OCI-LY7 (cell line): ENCODE measurements at places on chromosomes 16 and 17. TPM values are rescaled to one million over a fixed set of nuclear protein-coding genes. Genes with fewer than 3 reads are reported as not detected.
A peak's percentile ranks its signal among the peaks of the same experiment; 100 is the strongest.

CLEC19A gene
- not detected in 2 replicates for total RNA-seq

CD300A gene
- total RNA-seq = 1.8 and 3.5 TPM in 2 replicates

SLC6A2 gene
- not detected in 2 replicates for total RNA-seq

DNA sequence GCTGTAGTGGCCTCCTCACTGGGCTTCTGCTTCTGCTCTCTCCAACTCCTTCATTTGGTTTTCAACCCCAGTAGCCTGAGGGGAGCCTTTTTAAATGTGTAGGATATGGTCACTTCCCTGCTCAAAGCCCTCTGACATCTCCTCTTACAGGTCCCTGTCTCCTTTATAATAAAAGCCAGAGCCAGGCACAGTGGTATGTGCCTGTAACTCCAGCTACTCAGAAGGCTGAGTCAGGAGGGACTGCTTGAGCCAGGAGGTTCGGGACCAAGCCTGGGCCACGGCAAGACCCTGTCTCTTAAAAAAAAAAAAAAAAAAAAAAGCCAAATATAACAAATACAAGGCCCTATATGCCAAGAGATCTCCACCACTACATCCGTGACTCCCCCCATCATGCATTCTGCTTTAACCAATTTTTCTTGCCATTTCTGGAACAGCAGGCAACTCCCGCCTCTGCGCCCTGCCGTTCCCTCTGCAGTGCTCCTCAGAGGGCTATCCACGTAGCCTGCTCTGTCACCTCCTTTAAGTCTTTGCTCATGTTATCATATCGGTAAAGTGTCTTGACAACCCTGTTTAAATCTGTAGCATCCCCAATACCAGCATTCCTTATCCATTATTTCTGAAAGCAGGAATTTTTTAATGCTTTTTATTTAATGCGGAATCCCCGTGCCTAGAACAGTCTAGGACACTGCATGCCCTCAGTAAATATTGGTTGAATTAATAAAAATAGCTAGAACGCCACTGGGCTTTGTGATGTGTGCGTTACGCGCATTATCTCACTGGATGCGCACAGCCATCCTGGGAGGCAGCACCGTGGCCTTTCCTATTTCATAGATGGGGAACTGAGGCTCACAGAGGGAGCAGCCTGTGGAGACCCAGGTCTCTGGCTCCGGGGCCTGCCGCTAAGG, 9.5 kb downstream of the ZNF771 start:
- no peak for DNase-seq

DNA sequence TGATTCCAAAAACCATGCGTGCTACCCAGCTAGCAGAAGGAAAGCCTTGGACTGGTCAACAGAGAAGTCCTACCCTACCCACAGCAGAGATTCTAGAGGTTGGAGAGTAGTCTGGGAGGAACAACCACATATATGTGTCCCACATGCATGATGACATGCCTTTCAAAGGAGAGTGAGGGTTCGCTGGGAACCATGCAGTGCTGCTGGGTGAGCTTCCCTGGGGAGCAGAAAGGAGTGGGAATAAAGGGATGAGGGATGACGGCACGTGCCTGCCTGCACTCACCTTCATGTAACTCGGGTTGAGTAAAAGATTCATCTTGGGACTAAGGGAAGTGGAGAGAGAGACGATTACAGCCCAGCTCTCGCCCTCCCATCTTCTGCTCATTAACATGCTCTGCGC, 9.8 kb downstream of the CPSF4L start:
- no peak for DNase-seq

TK1 gene
- 149 TPM in 2 replicates for total RNA-seq

DNA sequence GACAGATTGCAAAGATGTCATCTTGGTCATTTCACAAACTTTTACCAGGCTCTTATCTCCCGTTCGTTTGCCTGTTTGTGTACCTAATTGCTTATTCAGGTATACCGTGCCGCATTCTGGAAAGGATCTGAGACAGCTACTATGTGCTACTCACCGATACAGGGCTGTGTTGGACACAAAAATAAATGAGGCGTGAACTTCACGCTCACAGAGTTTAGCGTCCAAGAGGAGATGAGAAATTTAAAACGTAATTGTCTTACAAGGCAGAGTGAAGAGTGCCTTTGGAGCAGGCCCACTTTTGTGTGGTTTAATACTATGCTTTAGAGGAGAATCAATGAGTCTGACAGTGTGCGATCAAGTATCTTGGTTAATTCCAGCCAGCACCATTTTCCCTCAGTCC, 26.7 kb downstream of the MAF start:
- no peak for DNase-seq

- no peak for DNase-seq
Observed at GRCh38 chr17:9766970-9767369, 24.4 kb downstream of the DHRS7C start.

DNA sequence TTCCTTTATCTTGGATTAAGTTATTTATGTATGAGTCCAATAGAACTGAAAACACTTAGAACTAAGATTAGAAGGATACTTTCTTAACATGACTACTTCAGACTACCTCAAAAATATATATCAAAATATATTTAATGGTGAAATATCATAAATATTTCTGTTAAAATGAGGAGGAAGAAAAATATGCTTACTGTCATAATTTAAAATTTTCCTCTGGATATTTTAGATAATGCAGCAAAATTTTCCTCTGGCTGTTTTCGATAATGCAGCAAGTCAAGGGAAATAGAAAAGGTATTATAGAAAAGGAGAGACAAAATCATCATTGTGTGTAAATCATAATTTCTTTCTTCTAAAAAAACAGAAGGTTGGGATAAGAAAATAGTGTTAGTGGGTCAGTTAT, 263.3 kb downstream of the HS3ST3A1 start:
- DNase-seq = no peak

DNA sequence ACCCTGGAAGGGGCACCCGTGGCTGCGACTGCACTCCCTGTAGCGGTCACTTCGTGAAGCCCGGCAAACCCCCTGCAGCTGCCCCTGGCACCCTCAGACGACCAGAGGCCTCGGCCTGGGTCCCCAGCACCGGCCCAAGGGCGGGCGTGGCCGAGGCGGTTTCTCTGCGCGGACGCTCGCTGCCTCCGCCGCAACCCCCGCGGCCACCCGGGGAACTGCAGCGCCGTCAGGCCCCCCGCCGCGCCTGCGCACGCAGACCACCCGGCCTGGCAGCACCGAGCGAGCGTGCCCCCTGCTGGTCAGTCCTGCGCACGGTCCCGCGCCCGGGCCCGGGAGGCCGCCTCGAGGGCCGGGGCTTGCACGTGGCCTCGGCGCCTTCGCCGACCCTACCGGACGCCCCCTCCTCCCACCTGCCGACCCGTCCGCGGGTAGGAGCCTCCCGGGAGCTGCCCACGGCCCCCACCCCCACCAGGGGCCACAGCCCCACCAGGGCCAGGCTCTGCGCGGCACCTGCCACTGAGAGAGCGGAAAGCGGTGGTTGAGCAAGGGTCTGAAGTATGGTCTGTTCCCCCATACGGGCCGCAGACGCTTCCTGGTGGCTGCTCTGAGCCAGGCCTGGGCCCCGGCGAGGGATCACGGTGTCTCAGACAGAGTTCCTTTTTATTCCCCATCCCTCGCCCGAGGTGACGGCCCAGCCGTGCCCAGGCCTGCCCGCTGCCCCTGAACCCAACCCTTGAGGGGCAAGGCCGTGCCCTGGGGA, 11.5 kb upstream of the HS3ST6 start:
- peak; percentile 90 for DNase-seq

DNA sequence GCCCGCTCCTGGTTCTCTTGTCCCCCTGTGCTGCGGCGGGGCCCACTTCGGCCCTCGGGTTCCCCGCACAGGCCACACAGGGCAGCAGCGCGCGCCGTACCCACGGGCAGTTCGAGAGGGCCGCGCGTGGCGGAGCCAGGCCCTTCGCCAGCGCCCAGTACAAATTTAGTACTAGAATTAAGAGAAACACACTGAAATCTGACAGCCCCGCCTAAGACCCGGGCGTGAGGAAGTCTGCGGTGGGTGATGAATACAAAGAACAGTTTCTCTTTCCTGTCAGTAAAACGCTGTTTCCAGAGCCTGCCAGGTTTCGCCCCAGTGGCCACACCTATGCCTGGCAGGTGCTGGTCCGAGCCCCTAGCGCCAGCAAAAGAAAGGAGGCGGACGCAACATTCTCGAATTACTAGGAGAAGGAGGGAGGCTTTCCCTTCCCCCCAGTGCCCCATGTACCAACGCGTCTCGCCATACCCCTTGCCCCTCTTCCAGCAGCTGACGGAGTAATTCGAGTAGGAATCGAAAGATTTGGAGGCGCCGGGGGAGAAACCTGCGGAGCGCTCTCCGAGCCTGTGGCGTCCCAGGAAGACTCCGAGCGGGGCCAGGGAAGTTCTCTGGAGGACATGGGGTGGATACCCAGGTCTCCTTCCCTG, 591 bp upstream of the SLFN5 start:
- peak; percentile 57 for DNase-seq

DNA sequence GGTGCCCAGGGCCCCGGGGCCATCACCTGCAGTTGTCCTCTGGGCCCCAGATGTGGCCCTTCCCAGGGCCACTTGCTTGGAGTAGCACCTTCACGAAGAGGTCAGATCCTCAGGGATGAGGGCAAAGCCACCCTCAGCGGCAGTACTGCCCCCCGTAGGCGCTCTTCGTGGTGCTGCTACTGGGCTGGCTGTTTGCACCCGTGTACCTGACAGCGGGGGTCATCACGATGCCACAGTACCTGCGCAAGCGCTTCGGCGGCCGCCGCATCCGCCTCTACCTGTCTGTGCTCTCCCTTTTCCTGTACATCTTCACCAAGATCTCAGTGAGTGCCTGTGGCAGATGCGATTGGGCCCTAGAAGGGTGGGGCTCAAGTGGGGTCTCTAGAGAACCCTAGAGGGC, 2.6 kb downstream of the SLC5A2 start:
- no peak for DNase-seq

- no peak for DNase-seq
Observed at GRCh38 chr16:54932737-54933254, 2.1 kb downstream of the IRX5 start.

DNA sequence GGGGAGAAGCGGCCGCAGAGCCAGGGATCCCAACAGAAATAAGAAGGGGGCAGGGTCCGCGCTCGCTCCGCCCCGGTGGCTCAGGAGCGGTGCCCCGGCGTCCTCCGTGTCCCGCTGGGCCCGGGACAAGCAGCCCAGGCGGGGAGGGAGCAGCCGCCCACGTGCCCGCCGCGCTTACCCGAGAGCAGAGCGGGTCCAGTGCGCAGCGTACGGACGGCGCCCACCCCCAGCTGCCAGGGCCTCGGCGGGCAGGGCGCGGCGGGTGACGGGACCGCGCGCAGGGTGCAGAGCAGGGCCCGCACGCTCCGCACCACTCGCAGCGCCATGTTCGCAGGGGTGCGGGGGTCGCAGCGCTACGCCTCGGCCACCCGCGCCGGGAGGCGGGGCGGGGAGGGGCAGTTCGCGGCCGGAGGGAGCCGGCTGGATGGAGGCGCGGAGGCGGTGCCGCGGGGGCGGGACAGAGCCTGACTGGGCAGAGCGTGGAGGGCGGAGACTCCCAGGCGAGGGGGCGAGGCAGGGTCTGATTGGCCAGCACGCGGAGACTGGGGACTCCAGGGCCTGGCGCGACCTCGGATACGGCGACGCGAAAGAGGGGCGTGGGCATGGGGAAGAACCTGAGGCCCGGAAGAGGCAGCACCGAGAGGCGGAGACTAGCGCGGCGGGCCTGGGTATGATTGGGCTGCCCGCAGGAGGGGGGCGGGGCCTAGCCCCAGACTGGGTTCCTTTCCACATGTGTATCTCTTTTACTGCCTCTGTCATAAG, at the start of gene GCSH:
Gene GCSH, minus strand, starts transcription at position 443 of the 762 bp plus-strand sequence. Its CDS starts 117 bp downstream, at position 326.
- peak; percentile 99 for DNase-seq

TP53TG3C gene
- total RNA-seq = not detected in 2 replicates

DNA sequence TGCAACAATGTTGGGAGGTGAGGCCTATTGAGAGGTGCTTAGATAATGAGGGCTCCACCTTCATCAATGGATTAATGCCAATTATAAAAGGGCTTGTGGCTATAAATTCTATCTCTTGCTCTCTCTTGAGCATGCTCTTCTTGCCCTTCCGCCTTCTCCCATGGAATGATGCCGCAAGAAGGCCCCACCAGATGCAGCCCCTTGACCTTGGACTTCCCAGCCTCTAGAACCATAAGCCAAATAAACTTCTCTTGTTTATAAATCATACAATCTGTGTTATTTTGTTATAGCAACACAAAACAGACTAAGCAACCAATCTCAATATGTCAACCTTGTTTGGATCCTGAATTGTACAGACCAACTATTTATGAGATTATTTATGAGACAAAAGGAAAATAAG, 20.0 kb downstream of the MYH10 start:
- no peak for DNase-seq

NACA2 gene
- total RNA-seq = not detected in 2 replicates

GRAPL gene
- 209 and 261 TPM in 2 replicates for total RNA-seq

DNA sequence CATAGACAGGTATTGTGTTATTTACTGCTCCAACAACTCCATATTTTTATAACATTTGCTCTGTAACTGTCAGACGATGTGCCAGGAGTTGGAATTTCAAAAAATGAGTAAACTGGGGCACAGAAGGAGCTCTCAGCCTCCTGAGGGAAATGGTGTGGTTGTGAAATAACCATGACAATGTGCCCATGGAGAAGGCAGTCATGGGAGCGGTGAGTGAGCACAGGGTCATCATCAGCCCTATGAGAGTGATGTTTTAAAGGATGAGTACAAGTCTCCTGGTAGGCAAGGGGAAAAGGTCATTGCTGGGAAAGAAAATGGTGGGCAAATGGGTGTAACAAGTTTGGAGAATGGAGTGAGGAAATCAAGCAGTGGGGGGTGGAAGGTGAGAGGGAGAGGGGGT, 115.0 kb upstream of the SEC14L1 start:
- DNase-seq = no peak

DNA sequence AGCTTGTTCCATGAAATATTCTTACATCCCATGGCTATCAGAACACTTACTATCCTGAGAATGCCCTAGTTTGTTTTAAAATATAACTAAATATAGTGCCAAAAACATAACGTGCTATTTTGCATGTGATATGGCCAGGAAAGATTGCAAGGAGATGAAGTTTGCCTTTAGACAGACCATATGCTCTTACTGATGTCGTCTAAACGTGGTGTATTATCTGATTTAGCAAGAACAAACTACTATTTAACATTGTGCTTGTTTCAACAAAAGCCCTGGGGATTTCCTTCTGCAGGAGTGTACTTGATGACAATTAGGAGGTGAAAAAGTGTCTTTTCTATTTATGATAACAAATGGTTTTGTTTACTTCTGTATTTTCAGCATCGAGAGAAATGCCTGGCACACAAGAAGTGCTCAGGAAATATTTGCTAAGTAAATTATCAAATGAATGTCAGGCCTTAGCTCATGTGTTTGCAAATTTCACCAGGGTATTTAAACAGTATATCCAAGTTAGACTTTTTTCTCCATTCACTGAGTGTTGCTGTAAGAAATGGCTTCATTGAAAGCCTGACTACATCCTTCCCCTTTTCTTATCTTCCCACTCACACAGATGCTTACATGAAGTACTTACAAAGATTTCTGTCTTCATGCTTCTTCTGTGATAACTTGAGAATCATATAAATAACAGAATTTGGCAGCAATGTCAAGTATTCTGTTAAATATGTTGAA, 1033.6 kb downstream of the CDH8 start:
- DNase-seq = no peak

GRCh38 chr17:77428020-77428748, 287.4 kb downstream of the SEC14L1 start:
- DNase-seq = peak; percentile 85

AOC3 gene
- total RNA-seq = 2.5 and 3.6 TPM in 2 replicates
